ENCODE measurements at places on chromosomes 6 and 20.

GRCh38 chr20:59183751-59184150 lies 20.1 kb downstream of the ZNF831 start:
- no peak for DNase-seq

DNA sequence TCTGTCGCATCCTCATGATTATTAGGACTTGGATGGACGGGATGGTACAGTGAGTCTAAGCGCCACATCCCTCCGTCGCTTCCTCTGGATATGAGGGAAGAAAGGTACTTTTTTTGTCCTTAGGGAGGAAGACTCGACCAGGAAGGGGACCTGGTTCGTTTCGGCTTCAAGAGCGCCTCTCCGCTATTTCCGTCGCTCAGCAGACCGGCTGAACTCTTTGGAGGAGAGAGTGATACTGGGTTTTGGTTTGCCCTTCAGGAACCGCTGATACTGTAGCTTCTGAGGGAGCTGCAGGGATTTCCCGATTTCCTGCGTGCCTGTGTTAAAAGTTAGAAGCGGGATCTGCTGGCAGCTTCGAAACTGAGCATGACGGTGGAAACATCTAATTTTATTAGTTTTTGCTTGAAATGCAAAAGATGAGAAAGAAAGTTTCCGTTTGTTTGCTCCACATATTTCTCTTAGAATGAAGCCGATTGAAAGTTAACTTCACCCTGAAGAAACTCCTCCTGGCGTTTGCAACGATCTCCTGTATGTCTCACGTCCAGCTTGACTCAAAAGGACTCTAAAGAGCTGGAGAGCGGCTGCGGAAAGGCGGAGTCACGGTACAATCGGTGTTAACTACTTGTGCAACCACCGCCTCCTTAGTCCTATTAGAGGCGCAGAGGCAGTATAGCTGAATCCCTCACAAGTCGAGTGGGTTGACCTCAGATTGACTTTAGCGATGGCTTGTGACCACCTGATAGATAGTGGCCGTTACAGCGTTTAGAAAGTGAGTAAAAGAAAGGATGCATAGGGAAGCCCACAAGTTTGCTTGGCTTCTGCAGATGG lies 129.4 kb downstream of the TRIM27 start:
- DNase-seq = no peak

- no peak for DNase-seq
Measured at GRCh38 chr20:45968801-45969711, 2.9 kb downstream of the ZNF335 start.

DNA sequence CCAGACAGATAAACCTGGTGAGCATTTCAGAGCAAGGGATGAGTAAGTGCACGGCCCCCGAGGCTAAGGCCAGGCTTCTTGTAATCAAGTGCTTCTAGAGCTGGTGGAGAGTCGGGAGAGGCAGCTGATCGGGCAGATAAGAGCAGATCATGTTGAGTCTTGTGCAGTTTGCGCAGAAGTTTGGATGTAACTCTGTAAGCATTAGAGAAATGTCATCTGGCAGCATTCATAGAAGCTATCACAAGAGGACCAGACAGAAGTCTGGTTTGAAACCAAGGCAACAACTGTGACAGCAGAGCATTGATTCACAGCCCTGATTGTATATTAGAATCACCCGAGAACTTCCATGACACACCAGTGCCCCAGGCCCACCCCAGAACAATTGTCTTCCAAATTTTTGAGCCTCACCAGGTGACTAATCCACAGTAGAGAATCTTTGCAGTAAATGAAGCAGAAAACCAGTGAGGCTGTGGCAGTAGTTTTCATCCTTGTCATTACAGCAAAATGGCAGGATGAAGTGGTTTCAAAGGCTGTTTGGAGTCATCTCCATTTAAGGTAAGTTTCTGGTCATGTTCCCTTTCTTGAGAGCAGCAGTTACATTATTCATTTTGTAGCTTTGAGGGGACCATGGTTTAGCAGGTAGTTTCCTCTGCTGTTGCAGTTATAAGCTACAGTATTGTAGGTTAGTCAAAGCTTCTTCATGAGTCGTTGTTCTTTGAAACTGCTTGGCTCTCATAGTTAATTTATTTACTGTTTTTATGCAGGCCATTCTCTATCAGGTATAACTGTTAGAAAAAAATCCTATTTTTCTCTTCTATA lies 84.1 kb downstream of the RNF217 start:
- no peak for DNase-seq

DNA sequence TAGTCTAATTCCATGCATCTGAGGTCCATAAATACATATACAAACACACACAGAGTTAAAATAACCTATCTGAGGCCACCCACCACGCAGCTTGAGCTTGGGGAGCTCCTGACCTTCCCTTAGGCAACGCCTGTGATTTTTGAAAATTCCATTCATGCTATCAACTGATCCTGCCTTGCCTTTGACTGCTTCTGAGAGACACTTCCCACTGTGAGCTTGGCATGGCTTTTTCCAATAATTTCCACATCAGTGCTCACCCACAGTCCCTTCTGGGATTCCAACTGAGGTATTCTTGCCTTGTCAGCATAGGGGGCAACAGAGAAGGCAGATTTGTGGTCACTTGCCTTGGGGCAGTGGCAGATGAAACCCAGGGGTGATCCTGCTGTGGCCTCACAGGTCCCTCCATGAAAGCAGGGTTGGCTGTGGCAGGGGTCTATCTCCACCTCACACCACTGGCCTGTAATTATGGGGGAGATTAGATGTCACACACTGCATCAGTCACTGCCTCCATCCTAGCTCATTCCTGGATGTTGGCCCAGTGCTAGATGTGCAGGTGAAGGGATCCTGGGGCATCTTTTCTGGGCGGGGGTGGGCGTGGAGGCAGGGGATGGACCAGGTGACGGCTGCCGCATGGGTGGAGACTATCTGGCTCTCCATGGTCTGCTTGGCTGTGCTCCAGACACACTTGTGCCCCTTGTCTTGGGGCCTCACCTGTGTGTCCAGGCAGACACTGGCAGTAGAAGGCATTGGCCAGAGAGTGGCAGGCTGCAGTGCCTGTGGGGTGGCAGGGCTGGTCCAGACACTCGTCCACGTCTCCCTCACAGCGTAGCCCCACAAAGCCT lies 11.2 kb upstream of the GPSM3 start:
- DNase-seq = no peak

GRCh38 chr6:49565855-49566254 lies 15.4 kb downstream of the C6orf141 start:
- DNase-seq = no peak

Data from activated CD4-positive, alpha-beta T cell treated with anti-CD3 and anti-CD28 coated beads, Interleukin-2, amount 50 U/mL, for 4 hours (primary cell).